Neural progenitor cell (in vitro differentiated cells): ENCODE measurements at places on chromosomes 1 and 21. TPM values are rescaled to one million over a fixed set of nuclear protein-coding genes. Genes with fewer than 3 reads are reported as not detected.

The VSIG8 gene
- total RNA-seq: not detected in 2 replicates

- no peak for DNase-seq
Observed at GRCh38 chr1:162197041-162197531, 127.6 kb downstream of the NOS1AP start.

DNA sequence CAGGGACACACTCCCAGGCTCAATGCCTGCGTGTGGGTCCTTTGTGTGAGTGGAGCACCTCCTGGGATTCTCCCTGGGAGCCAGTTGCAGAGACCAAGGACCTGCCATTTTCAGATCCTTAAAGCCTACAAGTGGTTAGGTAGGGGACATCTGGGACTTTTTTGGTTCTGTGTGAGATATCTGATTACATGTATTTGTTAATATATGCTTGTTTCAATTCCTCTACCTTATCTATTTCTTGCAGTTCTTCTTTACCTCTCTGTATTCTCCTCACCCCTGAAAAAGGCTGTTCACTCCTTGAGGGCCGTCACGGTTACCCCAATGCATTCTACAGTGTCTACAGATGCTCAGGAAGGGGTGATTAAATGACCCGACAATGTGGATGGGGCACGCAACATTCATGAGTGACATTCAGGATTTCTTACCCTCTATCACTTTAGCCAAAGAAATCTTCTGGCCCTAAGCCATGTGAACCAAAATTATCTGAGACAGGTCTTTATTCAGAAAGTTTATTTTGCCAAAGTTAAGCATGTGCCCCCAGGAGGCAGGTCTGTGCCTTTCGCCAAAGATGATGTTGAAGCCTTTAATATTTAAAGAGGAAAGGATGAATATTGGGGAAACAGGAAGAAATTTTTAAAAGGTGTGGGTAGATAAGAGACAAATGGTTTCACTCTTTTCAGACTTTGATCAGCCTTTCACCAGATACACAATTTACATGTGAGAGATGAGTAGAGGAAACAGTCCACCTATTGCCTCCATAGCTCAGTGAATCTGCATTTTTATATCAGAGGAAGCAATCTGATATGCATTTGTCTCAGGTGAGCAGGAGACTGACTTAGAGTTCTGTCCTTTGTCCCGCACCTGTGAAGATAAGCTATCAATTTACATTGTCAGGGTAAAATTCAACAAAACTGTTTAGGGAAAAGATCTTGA lies 44.6 kb upstream of the MPZL1 start:
- DNase-seq: no peak

The ZBTB40 gene
- 14.9 and 15.7 TPM in 2 replicates for total RNA-seq

DNA sequence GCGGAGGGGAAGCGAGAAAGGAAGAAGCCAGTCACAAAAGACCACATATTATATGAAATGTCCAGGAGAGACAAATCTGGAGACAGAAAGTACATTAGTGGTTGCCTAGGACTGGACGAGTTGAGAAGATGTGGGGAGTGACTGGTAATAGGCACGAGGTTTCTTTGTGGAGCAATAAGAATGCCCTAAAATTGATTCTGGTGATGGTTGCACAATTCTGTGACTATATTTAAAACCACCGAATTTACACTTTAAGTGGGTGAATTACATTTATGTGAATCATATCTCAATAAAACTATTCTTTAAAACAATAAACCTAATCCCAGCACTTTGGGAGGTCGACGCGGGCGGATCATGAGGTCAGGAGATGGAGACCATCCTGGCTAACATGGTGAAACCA lies 63.1 kb downstream of the ZNF281 start:
- DNase-seq: no peak

The HAO2 gene
- not detected in 2 replicates for total RNA-seq

The TTC22 gene
- not detected in 2 replicates for total RNA-seq

DNA sequence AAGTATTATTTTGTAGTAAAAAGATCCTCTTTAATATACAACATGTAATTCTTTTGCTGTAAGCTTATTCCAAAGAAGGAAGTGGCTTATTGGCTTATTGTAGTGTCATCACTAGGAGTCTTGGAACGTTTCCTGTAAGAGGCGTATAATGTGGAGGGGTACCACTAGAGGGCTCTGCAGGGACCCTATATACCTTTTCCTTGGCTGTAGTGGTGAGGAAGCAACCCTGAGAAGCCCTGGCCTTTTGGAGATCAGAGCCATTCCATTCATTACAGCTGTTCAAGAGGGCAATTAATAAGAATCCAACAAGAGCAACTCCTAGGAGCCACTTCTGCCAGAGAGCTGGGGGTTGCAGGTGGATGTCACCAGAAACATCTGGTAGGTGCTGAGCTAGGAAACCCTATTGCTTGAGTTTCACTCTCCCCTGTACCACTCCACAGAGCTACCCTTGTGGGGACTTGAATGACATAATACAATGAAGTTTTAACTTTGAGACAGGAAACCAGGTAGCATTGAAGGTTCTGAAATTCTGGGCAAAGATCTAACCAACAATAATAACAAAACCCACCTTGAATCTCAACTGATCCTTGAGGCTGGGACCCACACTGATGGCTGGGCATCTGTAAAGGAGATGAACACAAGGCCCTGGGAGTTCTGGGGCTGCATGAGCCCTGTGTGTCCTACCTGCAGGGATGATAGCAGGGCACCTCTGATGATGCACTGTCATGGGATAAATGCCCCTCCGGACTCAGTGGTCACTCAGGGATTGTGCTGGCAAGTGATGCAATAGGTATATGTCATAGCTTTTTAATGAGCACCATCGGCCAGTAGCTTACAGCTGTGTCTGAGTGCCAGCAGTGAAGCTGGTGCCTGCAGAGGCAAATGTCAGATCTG lies 160.2 kb upstream of the COA6 start:
- peak; percentile 79 for DNase-seq

GRCh38 chr1:157119448-157119847 lies 18.7 kb downstream of the ETV3 start:
- no peak for DNase-seq

- DNase-seq: no peak
Observed at GRCh38 chr1:235937123-235937522, 70.4 kb upstream of the LYST start.

DNA sequence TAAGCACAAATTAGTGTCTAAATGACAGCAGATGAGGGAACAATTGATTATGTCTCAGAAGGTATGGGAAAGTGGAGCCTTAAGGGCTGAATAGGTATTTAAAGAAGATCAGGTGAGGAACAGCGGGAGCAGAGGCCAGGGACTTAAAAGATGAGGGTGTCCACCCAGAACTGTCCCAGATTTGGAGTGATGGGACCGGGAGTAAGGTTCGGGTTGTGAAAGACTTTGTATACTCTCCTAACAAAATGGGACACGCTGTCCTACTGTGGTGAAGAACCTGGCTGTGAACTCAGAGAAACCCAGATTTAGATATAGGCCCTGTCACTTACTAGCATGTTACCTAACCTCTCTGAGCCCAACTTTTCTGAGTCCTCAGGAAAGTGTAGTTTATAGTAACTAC lies 140.6 kb downstream of the C1orf21 start:
- no peak for DNase-seq

The CRTC2 gene
- total RNA-seq: 6.7 and 14.2 TPM in 2 replicates

GRCh38 chr1:119909890-119910596 lies 13.7 kb upstream of the ADAM30 start:
- no peak for DNase-seq
